ENCODE measurements at places on chromosomes 16 and 17.

DNA sequence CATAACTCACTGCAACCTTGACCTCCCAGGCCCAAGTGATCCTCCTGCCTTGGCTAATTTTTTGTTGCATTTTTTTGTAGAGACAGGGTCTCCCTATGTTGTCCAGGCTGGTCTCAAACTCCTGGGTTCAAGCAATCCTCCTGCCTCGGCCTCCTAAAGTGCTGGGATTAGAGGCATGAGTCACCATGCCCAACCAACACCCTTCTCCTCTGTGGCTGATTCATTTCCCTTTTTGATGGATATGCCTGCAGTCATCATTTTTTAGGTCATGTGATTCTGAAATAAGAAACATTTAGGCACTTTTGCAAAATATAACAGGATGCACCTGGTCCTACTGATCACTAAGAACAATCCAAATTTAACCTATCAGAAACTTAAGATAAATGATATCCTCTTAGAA is 44.0 kb upstream of the YPEL2 start:
- peak; percentile 36 for DNase-seq

DNA sequence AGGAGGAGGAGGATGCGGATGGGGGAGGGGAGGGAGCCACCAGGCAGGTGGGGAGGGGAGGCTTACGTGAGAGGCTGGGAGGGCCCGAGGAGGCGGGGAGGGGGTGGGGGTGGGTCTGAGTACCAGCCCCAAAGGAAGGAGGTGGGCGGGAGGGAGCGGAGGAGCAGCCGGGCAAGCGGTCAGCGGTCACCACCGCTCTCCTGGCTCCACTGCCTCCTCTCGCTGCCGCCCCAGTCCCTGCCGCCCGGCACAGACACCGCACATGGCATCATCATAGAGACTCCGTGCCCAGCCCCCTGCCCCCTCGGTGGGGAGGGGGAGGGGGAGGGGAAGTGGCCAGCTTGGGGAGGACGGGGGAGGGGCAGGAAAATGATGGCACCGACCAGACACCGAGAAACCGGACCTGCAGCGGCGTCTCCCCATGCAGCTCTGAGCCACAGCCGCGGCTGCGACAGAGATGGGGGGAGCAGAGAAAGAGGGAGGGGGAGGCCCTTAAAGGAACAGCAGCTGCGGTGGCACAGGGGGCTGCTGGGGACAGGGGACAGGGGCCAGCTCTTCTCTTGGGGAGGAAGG is at the start of gene TLCD3B:
Gene TLCD3B, minus strand, starts transcription at position 431 of the 573 bp plus-strand sequence. CDS start 744 bp downstream, outside the sequence.
- no peak for DNase-seq

DNA sequence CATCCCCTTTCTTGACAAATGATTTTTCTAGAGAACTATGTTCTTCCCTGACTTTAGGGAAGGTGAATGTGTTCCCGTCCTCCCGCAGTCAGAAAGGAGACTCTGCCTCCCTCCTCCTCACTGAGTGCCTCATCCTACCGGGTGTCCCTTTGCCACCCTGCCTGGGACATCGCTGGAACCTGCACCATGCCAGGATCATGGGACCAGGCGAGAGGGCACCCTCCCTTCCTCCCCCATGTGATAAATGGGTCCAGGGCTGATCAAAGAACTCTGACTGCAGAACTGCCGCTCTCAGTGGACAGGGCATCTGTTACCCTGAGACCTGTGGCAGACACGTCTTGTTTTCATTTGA is 7.4 kb downstream of the NAT9 start:
- no peak for DNase-seq

- DNase-seq = no peak
These were observed 524.8 kb downstream of the TOX3 start for GRCh38 chr16:52022177-52022576.

DNA sequence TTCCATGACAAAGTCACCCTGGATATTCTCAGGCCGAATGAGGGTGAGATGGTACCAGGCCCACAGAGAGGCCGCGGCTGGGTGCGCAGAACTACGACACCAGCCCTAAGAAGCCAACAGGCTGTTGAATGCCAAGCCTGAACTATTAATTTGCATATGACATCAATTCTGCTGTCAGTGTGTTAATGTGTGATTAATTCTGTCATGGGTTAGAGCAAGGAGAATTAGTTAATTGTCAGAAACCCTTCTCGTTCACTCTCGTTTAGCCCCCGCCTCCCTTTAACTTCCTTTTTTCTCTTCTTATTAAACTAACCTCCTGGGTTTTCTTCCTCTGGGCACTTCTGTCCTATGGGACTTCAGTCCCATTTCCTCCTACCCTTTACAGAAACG is 123.4 kb downstream of the ZFHX3 start:
- no peak for DNase-seq
